ENCODE measurements at places on chromosomes 2 and 18.

DNA sequence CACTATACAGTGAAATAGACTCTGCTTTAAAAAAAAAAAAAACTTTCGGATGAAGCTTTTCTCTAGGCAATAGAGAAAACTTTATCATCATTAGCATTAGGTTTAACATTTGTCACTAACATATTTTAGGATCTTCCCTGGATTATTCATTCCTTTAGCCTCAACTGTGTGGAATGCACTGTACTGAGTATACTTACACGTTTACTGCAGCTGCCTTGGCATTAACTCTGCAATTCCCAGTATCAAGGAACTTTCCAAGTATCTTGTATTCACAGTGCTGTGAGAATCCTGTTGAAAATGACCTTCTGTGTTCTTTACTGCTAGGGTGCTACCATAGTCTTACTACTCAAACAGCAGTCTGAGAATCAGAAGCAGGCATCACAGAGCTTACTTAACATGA lies 328.2 kb upstream of the COL3A1 start:
- DNase-seq = no peak

DNA sequence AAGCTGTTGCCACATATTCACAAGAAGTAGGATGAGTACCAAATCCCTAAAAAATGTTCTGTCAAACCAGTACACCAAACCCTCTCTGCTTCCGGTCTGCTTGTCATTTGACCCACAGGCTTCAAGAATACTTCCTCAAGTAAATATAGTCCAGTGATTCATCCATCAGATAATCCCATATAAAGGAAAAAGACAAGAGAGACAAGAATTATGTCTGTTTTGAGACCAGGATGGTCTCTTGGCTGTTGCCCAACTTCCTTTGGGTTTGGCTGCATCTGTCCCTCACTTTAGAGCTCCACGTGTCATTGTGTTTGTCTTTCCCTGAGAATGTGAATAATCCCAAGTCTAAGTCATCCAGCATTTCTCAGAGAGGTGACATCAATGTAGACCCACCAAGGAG lies 91.5 kb upstream of the NRP2 start:
- no peak for DNase-seq

- DNase-seq = peak; percentile 36
Observed at GRCh38 chr18:21703241-21703820, 1.2 kb downstream of the ABHD3 start.

- DNase-seq = no peak
Observed at GRCh38 chr2:213315168-213315876, 31.1 kb downstream of the SPAG16 start.
